ENCODE measurements at places on chromosomes 2 and 18.

GRCh38 chr2:118604371-118604770 lies 243.1 kb downstream of the EN1 start:
- no peak for DNase-seq

GRCh38 chr2:224039770-224040440 lies 819 bp upstream of the SERPINE2 start:
- DNase-seq, result no peak

GRCh38 chr2:202109737-202110184 lies 36.7 kb downstream of the KIAA2012 start:
- no peak for DNase-seq

DNA sequence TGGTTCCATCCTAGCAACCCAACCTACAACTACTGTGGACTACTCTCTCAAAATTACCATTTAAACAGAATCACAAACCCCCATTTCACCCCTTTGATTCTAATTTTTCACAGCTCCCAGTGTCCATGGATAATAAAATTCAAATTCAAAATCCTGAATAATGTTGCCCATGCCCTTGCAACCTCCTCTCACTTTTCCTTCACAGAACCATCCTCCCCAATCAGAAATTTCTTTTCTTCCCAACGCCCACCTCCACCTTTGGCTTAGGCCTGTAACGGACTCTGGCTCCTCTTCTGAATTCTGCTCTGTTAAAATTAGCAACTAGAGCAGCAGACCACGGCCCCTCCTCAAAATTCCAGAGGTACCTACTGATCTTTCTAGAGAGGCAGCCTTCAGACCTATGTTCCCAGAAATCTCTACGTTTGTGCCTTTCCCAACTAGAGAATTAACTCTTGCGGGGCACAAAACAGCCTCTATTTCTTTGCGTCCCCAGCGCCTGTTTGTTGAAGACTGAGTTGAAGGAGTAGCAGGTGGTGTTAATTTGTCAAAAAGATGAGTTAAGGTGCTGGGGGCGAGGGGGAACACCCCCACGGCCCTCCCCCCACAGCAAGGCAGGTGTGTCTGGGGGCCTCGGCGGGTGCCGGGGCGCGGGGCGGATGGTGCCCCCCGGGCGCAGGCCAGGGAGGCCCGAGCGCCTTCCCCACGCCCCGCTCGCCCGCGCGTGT lies 428 bp upstream of the MAP3K20 start:
- no peak for DNase-seq

- no peak for DNase-seq
Observed at GRCh38 chr2:174553811-174554493, 43.7 kb downstream of the WIPF1 start.

GRCh38 chr2:218832520-218832919 lies 917 bp upstream of the PRKAG3 start:
- DNase-seq, result no peak

DNA sequence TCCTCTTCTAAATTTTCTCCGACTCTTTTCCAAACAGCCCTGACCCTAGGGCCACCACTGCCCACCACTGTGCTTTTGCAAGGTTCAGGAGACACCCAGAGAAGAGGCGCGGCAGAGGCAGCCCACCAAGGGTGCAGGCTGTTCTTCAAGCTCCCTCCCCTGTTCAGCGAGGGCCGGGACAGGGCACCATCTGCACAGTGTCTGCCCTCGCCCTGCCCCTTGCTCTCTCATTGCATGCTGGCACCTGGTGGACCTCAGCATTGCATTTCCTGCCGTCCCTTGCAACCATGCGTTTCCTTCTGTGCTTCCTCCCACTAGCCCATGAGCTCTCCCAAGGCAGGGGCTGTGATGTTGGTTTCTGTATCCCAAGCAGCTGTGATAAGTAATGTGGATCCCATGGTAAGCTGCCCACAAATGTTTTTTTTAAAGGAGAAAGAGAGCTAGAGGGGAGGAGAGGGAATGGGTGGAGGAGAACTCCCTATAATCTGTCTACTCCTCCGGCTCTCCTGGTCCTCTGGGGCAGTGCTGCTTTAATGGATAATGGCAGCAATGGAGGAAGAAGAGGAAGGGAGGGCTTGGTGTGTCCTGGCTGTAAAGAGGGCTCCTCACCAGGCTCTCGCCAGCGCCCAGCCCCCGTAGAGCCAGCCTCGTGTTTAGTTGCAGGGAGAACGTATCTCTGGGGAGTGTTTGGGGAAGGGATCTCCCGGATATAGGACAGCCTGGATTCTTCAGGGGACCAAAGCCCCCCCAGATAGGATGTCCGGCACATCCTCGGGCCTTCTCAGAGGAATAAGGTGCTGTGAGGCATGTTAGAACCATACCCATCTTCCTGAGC lies 15.6 kb upstream of the YWHAQ start:
- DNase-seq, result no peak

GRCh38 chr2:12488352-12489318 lies 228.1 kb upstream of the TRIB2 start:
- no peak for DNase-seq

DNA sequence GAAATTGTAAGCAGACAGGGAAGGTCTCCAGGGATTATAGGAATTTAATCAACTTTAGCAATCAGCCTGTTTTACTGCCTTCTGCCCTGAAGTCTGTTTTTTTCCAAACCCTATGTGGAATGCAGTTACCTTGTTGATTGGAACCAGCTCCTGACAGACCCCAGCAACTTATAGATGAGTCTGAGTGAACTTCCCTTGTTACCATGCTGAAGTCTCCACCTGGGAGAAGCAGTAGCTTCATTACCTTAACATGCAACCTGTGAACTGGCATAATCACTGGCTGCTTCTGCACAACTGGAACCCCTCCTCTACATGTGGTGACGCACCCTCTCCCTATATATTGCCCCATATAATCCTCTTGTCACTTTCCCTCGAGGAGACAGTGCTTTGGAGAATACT lies 226.3 kb upstream of the SPOPL start:
- DNase-seq, result no peak

DNA sequence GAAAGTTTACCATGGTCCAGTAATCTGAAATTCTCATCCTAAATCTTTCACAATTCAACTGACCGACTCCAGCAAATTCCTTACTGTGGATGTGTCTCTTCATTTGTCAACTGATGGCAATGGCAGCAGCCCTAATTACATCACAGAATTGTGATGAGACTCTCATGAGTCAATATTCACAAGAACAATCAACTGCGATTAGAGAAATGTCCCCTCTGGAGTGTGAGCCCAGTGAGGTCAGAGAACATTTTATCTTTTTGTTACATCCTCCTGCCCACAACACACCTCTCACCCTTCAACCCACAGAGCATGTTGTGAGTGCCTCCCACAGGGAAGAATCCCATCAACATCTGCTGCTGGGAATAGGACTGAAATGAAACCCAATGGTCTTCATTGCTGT lies 73.6 kb downstream of the CD226 start:
- DNase-seq, result no peak

- no peak for DNase-seq
Observed at GRCh38 chr18:79382681-79383387, 12.9 kb upstream of the NFATC1 start.

All from activated T-helper 9 cell treated with anti-CD3 and anti-CD28 coated beads, Interleukin-2, amount 50 U/mL, for 16 hours (primary cell).